ENCODE measurements at places on chromosomes 7 and 10. TPM values are rescaled to one million over a fixed set of nuclear protein-coding genes. Genes with fewer than 3 reads are reported as not detected.

DNA sequence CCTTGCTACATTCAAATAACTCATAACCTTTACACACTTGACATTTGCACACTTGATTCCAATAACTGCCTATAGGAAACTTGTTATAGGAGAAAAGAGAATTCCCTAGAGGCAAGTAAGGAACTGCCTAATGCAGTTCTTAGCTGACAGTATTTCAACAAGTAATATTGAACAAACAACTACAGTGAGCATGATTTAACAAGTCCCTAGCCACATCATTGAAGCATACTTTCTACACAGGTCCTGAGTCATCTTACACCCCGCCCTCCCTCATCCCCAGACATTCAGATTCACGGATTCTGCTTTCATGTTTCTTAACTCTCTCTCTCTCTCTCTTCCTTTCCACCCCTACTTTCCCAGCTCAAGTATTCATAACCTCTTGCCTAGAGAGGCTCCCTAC, 153.5 kb downstream of the LSM5 start:
- DNase-seq = no peak

DNA sequence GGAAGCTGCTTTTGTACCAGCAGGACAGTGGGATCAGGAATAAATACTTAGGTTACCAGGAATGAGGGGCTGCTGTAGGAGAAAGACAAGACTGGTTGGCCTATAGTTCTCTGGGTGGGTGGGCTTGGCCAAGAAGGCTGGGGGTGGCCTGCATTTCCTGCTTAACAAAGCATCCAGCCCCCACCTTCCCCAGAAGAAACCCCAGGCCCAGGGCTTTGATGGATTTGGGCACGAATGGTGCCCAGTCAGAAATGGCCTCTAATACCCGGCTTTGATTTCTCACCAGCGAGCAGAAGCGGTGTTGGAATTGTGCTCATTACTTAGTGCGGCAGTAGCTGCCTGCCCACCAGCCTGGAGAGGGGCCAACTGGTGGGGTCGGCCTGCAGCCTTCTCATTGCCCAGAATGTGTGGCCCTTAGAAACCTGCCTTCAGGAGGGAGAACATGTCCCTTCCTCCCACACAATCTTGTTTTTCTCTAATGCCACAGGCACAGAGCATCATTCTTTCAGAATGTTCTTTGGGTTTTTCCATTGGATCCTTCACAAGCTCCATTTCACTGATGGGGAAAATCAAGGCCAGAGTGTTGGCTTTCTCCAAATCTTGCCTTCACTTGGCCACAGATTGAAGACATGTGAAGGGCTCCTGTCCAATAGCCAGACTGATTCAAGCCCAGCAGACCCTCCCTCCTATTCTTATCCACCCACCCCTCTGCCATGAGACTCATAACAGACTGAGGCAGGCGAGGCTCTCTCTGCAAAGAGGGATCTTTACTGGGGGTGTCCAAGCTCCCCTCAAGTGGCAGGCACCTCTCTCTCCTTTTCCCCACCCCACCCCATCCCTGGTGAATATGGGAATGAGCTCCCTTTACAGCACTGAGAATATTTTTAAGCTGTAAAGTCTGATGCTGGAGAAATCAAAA, 2.5 kb downstream of the UNC5B start:
- DNase-seq = no peak

DNA sequence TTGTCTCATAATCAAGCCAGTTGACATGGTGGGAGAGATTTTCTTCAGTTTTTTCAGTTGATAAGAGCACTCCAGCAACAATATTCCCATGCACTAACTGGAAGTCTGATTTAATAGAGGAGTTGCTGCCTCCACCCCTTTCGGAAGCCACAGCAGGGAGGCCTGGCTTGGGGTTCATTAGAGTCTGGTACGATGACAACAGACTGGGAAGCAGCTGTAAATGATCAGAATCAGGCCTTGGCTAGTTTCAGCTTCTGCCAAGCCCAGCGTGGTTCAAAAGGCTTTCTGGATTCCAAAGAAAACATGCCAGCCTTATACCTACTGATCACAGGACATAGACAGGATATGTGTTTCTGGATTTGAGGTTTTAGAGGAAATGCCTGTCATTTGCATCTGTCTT, 274.0 kb downstream of the CSTF2T start:
- DNase-seq = peak; percentile 10

Gene ASZ1
- polyA plus RNA-seq = not detected

DNA sequence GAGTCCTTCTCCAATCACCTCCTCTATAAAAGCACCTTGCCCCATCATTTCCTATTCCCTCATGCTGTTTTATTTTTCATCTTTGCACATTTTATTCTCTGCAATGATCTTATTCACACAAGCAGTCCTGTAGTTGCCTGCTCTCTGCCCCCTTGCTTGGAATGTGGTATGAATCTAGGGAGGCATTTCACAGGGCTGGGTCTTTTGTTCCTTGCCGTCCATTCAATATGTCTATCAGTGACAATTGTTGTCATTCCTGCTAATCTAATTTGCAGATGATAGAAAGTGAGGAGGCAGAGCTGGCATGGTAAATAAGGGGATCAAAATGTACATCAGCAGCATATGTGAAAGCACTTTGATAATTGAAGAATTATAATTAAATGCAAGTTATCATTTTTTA, 246.2 kb upstream of the C7orf33 start:
- DNase-seq = no peak

DNA sequence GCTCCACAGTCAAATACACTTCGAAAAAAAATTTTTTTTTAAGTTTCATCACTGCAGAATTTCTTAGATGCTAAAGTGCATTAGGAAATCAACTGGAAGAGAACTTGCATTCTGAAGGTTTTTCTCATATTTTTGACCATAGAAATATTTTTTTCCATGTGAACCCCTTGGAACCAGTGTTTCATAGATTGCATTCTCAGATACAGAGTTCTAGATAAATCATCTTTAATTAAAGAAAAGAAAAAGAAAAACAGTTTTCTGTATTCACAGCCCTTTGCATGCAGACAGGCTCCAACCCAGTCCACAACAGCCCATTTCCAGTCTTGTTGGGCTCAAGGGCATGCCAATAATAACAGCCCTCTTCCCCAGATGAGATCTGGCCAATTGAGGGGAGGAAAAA, 75.5 kb upstream of the RPA3 start:
- DNase-seq = no peak

GRCh38 chr7:49800031-49800430, 26.6 kb downstream of the VWC2 start:
- DNase-seq = no peak

Gene BEND7
- polyA plus RNA-seq = 16.7 TPM

- DNase-seq = no peak
Measured at GRCh38 chr10:12701696-12702095, 299.8 kb downstream of the CCDC3 start.

Gene COL28A1
- polyA plus RNA-seq = 2.7 TPM

GRCh38 chr10:119531067-119531466, 11.5 kb downstream of the RGS10 start:
- no peak for DNase-seq

Gene RNF32
- 1.6 TPM for polyA plus RNA-seq

- no peak for DNase-seq
Measured at GRCh38 chr7:106806556-106806955, 58.5 kb upstream of the PIK3CG start.

Gene PNLIPRP2
- polyA plus RNA-seq = not detected

DNA sequence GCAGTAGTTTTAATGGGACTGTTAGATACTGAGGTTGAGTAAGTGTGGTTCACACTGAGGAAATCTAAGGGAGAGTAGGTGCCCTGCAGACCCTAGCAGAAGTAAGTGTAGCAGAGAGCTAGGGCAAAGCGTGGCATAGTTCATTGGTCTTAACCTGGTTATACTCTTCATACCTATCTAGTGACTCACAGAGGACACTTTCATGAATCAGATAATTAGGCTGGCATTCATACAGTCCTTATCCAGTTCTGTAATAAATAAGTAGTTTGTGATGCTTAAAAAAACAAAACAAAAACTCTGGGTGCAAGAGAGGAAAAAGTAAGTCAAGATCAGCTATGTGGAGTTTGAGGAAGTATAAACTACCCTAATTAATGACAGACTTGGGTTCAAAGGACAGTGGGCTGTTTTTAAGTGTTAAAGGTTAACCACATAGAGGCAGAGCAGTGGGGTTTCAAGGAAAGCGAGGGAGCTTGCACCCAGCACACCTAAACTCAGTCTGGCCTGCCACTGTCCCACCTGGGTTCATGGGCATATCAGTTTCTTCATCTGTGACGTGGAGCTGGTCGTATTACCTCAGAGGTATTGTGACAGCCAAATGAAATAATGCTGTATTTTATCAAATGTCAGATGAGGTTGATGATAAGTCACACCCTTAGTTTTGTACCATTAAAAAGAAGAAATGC, 27.1 kb downstream of the LMTK2 start:
- DNase-seq = peak; percentile 25

Measured in kidney (tissue), 22 donors.